Activated CD8-positive, alpha-beta memory T cell treated with anti-CD3 and anti-CD28 coated beads, Interleukin-2, amount 50 U/mL, for 4 hours (primary cell): ENCODE measurements at places on chromosomes 12 and 14.

GRCh38 chr14:50697659-50698290 lies 29.7 kb upstream of the SAV1 start:
- no peak for DNase-seq

- DNase-seq = no peak
Measured at GRCh38 chr12:72610342-72610741, 338.2 kb downstream of the TRHDE start.

GRCh38 chr12:107642240-107642639 lies 43.4 kb upstream of the PWP1 start:
- no peak for DNase-seq

DNA sequence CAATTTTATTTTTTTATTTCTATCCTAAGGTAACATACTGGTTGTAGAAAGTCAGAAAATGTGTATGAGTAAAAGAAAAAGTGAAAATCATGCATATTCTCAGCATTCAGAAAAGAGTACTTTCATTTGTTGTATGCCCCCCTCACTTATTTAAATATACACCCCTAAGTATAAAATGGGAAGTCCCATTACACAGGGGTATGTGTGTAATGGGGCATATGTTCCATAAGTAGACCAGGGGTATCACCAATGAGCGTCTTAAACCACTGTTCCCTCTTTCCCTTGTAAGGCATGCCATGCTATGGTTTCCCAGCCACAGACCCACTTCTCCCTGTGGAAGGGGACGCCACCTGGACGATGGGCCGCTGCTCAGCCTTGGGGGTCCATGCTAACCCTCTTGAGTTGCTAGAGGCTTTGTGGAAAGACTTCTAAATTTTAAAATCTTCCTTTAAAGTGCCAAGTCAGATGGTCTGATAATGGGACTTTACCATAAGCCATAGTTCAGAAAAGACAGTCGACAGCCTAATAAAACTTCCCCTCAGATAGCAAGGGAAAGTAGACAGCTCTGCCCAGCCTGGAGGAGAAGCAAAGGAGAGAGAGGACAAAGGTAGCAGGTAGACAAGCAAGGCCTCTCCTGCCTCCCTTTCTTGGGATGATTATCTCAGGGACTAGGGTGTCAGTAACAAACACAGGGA lies 118.2 kb downstream of the ZFP36L1 start:
- DNase-seq = no peak

DNA sequence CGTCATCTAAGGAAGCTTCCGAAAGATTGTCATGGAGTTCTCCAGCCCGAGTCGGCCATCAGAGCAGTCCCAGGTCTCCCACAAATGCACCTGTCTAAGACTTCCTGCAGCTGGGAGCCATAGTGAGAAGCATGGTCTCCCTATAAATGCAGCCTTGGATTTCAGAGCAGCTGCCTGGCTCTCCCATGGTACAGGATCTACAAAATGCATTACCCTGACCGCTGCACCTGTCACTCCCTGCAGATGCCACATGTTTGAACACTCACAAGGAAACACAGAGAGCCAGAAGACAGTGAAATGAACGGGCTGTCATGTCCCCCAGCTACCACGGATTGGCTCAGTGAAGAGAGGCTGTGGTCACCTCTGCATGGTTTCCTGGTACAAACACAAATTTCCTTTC lies 702.7 kb downstream of the MED13L start:
- DNase-seq = no peak

DNA sequence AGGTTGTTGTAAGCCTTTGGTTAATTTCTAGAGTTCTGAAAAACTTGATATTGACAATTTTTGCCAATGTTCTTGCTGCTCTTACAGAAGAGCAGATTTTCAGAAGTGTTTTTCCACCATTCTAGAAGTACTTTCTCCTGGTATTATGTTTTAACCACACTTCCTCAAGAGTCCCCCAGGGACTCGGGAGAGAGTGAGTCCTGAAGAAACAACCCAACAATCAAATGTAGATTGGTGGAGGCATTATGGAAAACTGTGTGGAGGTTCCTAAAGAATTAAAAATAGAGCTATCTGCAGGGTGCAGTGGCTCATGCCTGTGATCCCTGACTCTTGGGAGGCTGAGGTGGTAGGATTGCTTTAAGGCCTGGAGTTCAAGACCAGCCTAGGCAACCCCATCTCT lies 26.7 kb downstream of the OR10P1 start:
- DNase-seq = no peak

DNA sequence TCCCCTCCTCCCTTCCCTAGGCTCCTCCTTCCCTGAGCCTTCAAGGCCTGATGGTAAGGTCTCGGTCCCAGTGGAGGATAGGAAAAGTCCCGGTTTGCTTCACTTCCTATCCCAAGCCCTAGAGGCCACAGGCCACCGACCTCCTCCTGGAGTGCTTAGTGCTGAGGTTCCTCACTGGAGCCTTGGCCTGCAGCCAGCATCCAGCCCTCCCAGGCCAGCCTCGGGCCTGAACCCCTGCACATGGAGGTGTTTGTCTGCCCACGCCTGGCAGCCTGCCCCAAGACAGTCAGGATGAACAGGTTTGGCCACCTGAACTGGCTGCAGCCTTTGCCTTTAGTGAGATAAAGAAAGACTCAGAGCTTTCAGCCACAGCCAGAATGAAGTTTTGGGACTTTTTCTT lies 15.8 kb upstream of the KRT7 start:
- DNase-seq = no peak

DNA sequence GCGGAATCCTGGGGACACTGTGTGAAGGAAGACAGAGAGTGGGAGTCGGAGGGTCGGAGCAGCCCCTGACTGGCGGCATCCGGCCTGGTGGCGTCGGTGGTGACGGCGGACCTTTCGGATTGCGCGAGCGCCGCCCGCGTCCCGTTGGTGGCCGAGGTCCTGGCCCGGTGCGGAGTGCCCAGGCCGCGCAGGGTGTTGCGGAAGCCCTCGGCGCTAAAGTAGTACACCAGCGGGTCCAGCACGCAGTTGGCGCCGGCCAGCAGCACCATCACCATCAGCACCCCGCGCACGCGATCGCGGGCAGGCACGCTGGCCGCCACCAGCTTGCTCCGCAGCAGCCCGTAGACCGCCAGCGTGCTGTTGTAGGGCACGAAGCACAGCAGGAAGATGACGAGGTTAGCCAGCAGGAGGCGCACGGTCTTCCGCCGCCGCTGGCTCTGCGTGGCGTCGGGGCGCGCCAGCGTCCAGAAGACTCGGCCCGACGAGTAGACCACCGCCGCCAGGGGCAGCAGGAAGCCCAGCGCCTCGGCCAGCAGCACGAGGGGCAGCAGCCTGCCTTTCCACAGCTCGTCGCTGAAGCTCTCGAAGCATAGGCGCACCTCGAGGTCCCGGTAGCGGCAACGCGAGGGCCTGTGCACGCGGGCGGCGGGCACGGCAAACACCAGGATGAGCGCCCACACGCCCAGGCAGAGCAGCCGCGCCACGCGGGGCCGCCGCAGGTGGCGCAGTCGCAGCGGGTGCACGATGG lies 13.1 kb upstream of the CHD4 start:
- peak; percentile 55 for DNase-seq

GRCh38 chr14:105930572-105930971 lies 404.2 kb downstream of the TMEM121 start:
- DNase-seq = no peak

DNA sequence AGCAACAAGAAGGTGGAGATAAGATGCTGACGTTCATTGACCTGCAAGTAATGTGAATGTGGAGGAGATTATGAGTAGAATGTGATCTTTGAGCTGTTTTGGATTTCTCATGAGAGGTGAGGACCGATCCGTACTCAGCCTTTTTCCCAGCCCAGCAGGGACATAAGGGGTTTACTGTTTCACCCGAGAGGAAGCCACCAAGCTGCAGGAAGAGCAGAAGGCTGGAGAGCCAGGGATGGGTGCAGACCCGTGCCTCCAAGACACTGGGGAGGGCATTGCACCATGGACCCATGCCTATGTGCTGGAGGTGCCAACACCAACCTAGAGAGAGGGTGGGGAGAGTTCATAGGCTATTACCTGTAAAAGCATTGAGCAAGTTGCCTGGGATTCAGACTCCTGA lies 206.0 kb upstream of the DIO3 start:
- no peak for DNase-seq

DNA sequence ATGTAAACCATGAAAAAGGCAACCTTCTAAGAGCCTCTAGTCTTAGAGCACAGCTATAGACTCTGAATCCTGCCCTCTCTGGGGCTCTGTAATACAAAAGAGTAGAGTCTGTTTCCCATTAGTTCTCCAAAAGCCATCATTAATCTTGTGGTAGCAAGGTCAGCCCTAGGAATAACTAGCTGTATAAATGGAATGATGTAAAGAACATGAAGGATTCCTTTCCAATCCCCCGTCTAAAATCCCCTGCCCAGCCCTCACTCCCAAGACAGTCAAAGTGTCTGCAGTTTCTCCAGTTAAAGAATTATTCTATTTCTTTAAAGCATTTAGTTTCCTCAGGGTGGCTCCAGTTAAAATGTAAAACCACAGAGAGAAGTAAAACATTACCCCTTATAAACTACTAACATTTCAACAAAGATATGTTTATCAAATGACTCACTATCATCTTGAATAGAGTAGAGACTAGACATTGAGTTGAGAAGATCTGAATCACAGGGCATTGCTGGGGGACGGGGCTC lies 104.2 kb downstream of the ST8SIA1 start:
- DNase-seq = no peak

- no peak for DNase-seq
Measured at GRCh38 chr14:90545382-90545781, 148.6 kb downstream of the CALM1 start.

DNA sequence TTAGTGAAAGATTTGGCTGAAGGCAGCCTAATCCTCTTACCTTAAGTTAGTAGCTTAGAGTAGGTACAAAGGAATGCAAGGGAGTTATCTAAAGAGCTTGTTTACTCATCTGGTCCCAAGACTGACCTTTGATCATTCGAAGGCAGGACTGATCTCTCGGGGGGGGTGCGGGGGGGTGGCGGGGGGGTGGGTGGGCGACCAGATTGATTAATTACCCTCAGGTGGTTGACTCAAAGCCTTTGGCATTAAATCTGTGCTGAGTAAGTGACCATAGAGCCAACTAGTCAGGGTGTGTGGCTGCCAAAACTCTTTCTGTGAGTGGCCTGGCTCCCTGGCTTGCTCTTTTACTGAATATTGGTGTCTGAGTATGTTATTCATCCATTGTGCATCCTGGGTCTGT lies 731.9 kb upstream of the FBXO33 start:
- no peak for DNase-seq

DNA sequence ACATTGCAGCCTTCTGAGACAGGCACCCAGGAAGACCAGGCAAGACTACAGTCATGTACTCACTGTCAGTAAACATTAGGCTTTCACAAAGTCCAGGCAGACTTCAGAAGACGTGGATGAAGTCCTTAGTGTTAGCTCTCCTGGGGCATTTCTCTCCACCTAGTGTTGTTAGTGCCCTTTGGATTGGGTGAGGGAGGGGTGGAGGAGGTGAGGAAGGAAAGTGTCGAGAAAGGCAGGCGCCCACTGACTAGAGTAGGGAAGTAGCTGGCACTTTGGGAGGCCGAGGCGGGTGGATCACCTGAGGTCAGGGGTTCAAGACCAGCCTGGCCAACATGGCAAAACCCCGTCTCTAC lies 20.2 kb downstream of the TMEM229B start:
- no peak for DNase-seq

- no peak for DNase-seq
Measured at GRCh38 chr14:101620031-101620788, 58.9 kb downstream of the DIO3 start.

DNA sequence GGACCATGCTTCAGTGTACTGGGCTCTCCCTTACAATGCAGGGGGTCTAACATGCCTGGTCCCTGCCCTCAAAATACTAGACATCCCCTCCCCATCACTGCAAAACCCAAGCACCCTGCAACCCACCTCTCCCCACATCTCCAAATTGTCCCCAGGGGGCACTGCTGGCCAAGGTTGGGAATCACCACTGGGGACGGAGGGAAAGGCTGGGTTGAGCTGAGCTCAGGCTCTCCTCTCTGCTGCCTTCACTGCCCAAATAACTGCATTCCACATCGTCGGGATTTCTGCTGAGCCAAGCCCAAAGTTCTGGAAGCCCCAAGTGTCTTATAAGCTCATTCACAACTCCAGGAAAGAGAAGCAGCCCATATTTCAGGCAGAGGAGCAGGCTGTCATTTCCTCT lies 69.6 kb downstream of the NT5DC3 start:
- DNase-seq = no peak

- no peak for DNase-seq
Measured at GRCh38 chr14:101474563-101475455, 86.5 kb upstream of the DIO3 start.

DNA sequence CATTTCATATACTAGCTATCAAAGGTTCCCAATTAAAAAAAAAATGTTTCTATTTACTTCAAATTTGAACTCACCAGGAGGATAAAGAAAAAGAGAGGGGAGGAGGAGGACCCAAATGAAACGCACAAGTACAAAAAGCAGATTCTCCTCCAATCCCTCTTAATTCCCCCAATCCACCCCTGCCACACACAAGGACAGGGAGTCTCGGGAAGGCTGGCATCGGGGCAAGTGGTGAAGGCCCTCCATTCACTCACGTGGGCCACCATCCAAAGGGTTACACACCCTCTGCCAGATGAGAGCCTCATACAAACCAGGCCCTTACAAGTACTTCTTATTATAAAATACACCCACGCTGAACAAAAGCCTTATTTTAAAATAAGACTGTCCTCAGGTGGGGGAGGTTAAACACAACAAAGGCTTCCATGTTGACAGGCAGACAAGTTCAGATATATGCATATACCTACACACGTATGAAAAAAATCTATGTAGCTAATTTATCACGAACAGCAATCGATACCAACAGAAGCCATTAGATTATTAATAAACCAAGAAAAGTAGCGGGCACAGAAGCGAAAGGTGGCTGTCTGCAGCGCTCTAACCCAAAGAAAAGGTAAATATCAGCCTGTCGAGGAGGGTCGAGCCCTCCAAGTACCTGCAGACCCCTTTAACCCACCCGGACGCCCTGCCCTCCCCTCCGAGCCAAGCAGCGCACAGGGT lies 1.5 kb downstream of the ATP2B1 start:
- DNase-seq = no peak

- no peak for DNase-seq
Measured at GRCh38 chr14:104843006-104843405, 22.1 kb upstream of the CEP170B start.

GRCh38 chr12:70798016-70798783 lies 122.3 kb downstream of the PTPRR start:
- no peak for DNase-seq

DNA sequence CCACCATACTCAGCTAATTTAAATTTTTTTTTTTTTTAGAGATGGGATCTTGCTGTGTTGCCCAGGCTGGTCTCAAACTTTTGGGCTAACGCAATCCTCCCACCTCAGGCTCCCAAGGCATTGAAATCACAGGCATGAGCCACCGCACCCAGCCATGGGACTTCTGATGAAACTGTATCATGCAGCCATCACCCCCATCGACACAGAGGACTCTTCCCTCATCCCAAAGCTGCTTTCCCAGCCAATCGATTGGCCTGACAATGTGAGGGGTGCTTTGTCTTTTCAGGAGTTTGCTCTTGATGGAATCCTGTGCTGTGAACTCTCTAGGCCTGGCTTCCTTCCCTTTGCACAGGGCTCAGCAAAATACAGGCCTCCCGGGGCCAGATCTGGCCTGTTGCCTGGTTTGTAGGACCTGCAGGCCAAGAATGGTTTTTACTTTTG lies 59.6 kb upstream of the NCOR2 start:
- no peak for DNase-seq
